Stimulated activated CD4-positive, alpha-beta T cell treated with anti-CD3 and anti-CD28 coated beads, Interleukin-2, amount 100 ng/mL, for 24 hours (primary cell): ENCODE measurements at places on chromosomes 12 and 14.

- no peak for DNase-seq
These were observed 26.2 kb upstream of the BICD1 start for GRCh38 chr12:32080435-32080834.

DNA sequence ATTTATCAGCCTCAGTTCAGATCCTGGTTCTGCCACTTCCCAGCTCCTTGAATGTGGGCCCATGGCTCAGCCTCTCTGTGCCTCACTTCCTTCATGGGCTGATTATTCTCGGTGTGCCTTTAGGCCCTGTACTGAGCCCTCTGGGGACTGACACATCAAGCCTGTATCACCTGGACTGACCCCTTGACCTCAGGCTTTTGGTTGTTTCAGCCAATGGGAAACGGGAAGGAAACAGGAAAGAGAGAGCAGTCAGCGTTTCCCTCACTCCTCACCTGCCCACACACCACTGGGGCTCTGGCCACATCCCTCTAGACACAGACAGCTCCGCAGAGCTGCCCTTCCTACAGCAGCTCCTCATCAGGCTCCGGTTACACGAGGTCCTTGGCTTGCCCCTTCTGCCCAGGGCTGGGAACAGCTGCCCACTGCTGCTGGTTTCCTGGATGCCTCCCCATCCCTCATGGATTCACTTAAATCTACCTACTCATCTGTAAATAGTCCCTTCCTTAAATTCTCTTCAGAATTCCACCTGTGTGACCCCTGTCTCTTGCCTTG, 37.0 kb upstream of the ITPR2 start:
- DNase-seq: no peak

- DNase-seq: no peak
These were observed 46.0 kb upstream of the BMP4 start for GRCh38 chr14:54002653-54003052.

- no peak for DNase-seq
These were observed 149.2 kb upstream of the SYT10 start for GRCh38 chr12:33588725-33589405.

GRCh38 chr14:41498959-41499358, 107.7 kb upstream of the LRFN5 start:
- DNase-seq: no peak

GRCh38 chr12:120539303-120539702, 5.1 kb downstream of the RNF10 start:
- DNase-seq: no peak

GRCh38 chr12:50636505-50636904, 127.4 kb upstream of the ATF1 start:
- no peak for DNase-seq
